ENCODE measurements at places on chromosomes 4 and X.

DNA sequence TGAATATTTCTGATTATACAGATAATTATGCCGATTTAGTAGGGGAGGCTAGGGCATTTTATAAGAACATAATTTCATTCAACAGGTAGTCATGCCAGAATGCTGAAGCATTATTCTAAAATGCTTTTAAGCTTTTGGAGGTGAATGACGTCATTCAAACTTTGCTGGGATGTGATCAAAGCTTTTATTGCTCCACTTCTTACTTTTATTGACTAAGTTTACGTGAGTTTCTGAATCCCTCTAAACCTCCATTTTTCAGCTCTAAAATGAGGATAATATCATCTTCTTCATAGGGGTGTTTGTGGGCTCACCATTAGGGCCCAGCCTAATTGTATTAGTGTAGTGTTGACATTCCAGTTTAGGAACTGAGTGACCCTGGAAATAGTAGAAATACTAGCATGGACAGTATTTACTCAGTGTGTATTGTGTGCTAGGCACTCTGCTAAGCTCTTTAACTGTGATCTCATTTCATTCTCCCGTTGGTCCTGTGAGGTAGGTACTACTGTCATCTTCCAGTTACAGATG lies 3.0 kb downstream of the WWC2 start:
- DNase-seq = no peak

DNA sequence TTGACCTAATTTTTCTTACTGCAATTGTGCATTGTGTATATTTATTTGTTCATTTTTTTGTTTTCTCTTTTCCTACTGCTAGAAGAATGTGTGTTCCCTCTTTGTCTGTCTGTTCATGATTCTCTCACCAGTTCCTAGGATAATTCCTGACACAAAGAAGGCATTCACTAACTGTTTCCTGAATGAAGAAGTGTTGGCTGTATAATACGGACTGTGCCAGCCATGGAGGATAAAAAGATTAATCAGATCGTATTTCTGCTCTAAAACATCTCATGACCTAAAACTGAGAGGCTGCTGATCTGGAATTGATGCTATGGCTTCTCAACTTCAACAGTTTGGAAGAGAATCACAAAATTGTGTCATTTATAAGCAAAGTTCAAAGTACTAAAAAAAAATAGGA lies 563.1 kb upstream of the FRG1 start:
- DNase-seq = no peak

- DNase-seq = no peak
Observed at GRCh38 chr4:107492566-107492965, 227.5 kb downstream of the PAPSS1 start.

GRCh38 chrX:20672476-20672875 lies 405.8 kb upstream of the RPS6KA3 start:
- DNase-seq = no peak

- no peak for DNase-seq
Observed at GRCh38 chr4:4383085-4383484, 3.8 kb upstream of the NSG1 start.

DNA sequence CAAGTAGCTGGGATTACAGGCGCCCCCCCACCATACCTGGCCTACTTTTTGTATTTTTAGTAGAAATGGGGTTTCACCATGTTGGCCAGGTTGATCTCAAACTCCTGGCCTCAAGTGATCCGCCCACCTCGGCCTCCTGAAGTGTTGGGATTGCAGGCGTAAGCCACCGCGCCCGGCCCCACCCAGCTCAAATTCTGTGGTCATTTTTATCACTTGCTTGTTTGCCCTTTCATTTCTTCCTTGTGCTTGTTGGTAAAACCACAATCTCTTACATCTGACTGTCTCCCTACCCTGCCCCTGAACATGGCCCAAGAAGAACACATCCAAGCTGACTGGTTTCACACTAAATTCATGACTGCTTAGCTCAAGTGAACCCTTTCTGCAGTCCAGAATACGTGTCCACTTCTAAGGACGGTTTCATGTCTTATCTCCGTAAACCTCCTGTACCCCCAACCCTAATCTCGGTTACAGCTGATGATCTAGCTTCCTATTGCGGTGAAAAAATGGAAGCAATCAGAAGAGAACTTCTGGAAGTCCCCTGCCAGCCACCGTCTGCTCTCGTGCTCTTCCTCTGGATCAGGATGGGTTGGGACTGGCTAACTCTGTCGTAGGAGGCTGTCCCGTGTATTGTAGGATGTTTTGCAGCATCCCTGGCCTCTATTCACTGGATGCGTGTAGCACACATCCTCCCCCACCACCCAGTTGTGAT lies 5.4 kb upstream of the RS1 start:
- no peak for DNase-seq

- no peak for DNase-seq
Observed at GRCh38 chr4:53103481-53103880, 241.4 kb downstream of the RASL11B start.
